ENCODE measurements at places on chromosomes 11 and 22.
A peak's percentile ranks its signal among the peaks of the same experiment; 100 is the strongest.

DNA sequence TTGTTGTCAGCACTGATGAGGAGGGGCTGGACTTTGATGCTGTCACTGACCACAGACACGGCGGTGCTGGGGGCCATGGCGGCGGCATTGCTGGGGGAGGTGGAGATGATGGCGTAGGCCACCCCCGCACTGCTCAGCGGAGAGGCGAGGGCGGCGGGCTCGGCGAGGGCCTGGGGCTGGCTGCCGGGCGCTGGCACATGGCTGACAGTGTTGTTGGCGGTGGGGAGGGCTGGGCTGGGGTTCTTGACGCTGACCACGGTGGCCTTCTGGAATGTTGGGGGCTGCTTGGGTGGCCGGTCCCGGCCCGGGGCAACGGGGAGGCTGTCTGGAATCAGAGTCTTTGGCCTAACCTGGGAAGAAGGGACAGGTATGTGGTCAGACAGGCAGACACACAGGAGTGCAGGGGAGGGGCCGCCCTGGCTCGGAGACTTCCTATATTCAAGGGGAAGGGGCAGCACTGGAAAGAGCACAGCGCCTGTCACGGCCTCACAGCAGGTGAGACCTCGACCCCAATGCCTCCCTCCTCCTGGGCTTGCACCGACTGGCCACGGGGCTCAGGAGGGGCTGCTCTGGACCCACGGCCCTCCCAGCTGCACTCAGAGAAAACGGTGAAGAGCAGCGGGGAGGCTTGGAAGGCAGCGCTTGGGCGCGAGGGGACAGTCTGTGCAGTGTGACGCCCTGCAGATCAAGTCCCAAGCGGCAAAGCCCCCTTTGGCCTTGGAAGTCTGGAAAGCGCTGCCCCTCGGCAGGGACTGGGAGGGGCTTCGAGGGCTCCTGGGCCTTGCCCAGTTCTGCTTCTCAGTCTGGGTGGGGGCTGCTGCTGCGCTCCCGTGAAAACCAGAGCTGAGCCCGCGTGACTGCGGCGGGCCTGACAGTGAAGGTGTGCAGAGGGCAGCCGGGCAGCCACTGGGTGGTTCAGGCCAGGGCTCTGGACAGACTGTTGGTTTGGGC is 93.2 kb downstream of the PHF21B start:
- DNase-seq, result no peak

GRCh38 chr11:65243797-65244196 is 18.0 kb upstream of the POLA2 start:
- no peak for DNase-seq

DNA sequence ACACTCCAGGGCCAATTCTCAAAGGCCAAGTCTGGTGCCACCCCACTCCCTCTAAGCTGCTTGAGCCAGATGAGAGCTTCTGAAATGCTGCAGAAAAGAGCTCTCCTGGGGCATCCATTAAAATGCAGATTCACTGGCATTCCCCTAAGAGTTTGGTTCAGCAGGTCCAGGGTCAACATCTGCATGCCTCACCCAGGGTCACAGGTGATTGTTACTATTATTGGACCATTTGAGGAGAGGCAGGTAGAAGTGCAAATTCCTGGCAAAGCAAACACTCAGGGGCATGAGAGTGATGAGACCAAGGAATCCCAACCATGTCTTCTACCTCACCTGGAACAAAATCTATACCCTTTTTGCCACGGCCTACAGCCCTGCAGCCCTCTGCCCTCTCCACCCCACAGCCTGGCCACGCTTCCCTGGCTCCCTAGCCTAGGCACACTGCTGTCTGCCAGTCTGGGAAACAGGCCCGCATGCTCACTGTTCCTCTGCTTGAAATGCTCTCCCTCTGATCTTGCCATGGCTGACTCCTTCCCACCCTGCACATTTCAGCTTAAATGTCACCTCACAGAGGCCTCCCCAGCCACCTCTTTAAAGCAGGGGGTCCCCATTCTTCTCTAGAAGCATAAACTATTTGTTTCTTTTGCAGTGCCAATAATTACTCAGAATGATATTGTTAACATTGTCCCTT is 4.4 kb upstream of the P2RX6 start:
- no peak for DNase-seq

DNA sequence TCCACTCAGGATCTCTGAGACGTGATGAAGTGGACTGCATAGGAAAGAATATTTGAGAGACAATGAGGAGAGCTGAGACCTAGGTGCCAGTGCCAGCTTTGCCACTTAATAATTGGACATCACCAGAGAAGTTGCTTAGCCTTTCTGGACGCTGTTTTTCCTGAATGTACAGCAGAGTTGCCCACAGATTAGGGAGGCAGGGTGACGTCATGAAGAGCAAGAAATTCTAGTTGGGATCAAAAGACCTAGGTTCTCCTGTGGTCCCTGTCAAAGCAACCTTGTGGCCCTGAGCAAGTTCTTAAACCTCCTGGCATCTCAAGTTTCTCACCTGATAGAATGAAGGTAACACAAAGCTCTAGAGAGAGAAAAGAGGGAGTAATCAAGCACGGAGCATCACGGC is 174.6 kb upstream of the TENM4 start:
- DNase-seq, result no peak

- DNase-seq, result no peak
Measured at GRCh38 chr22:29702931-29703501, 16.8 kb upstream of the CABP7 start.

GRCh38 chr11:109974523-109974922 is 118.7 kb upstream of the ZC3H12C start:
- DNase-seq, result no peak

DNA sequence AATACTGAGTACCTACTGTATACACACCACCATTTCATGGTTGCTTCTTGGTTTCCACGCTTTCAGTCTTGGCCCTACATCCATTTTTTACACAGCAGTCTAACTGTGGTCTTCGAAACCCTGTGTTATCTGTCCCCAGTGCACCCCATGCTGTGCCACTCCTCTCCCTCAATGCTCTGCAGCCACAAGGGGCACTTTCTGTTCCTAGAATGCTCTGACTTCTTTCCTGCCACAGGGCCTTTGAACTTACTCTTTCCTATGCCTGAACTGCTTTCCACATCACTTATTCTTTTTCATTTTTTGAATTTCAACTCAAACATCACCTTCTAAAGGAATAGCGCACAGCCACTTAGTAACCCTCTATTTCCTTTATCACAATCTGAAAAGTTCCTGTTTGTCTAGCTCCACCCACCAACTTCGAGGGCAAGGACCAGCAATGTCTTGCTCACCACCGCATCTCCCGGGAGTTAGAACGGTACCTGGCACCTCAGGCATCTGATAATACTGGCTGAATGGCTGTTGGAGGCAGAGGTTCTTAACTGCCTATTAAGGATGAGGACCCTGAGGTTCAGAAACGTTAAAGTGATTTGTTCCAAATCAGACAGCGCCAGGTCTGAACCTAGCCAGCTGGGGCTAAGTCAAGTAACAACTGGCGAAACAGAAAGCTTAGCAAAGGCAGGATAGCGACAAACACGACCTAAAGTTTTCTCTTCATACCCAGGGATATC is 568 bp downstream of the ALG8 start:
- DNase-seq, result peak; percentile 35
